HS-5 (cell line): ENCODE measurements at places on chromosomes 5 and 9.

GRCh38 chr5:36720688-36721087 is 114.3 kb downstream of the SLC1A3 start:
- no peak for DNase-seq

DNA sequence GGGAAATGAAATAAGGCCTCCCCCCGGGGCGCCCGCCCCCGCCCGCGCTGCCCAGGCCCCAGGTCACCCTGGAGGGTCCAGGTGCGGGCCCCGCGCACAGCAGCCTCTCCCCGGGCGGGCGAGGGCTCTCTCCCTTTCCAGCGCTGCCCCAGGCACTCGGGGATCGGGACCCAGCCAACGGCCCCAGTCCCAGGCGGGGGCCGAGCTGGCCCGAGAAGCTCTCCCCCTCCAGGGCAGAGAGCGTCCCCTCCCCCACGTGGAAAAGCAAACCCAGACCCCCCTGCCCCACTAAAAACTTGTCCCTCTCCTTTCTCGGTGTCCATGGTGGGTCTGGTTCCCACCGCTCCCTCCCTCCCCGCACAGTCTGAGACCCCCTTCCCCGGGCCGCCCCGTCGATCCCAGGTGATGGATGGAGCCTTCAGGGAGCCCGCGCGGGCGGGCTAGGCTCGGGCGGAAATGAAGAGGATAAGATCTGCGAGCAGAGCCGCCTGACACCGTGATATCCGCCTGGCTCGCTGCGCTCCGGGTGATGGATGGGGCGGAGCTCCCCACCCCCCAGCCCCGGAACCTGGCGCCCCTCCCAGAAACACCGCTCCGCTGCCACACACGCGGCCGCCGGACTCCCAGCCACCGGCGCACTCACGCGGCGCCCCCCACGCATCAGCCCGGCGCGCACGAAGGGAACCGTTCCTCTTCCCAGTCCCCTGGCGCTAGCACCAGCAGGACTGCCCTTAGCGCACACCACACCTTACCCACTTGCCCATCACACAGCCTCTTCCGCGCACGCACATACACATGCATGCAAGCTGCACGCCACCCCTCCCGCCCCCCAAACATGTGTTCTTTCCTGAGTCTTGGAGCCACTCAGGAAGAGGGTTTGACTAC is 81.7 kb upstream of the ZBTB43 start:
- DNase-seq, result no peak

GRCh38 chr9:121371495-121372061 is 1.5 kb upstream of the STOM start:
- no peak for DNase-seq

DNA sequence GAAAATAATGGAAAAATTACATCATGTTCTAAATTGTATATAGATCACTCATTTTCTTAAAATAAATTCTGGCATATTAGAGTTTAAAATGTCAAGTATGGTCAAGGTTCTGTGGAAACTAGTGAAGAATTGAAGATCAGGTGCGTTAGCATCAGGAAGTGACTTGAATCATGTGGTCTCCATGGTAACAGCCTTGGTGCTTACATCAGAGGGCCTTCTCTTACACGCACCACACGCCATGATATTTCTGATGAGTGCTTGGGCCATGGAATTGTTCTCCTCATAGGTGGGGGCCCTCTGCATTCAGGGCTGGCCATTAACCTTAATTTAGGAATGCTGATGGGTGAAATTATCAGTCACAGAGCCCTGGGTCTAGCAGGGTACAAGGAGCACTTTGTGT is 288.1 kb upstream of the EFNA5 start:
- no peak for DNase-seq

DNA sequence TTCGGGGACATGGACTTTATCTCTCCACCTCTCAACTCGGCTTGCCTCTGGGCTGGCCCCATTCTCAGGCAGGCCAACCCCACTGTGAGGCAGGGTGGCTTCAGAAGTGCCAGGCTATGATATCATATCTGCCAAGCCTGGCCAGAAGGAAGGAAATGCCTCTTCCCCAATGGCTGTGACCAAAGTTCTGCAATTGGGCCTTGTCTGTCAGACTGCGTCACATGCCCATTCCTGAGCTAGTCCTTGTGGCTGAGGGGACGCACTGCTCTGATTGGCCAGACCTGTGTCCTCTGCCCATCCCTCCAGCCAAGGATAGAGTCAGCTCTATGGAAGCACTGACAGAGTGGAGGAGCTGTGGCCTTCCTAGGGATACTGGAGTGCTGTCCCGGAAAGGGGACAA is 11.9 kb downstream of the SMIM23 start:
- no peak for DNase-seq

DNA sequence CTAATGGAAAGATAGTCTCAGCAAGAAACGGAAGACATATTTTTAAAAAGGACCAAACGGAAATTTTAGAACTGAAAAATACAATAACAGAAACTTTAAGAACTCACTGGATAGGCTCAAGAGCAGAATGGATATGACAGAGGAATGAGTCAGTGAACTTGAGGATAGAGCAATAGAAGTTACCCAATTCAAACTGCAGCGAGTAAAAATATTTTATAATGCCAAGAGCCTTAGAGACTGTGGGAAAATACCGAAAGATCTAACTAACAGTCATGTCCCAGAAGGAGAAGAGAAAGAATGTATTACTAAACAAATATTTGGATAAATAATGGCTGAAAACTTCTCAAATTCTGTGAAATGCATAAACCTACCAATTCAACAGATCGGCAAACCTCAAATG is 40.8 kb downstream of the ADAMTS2 start:
- DNase-seq, result peak; percentile 83

DNA sequence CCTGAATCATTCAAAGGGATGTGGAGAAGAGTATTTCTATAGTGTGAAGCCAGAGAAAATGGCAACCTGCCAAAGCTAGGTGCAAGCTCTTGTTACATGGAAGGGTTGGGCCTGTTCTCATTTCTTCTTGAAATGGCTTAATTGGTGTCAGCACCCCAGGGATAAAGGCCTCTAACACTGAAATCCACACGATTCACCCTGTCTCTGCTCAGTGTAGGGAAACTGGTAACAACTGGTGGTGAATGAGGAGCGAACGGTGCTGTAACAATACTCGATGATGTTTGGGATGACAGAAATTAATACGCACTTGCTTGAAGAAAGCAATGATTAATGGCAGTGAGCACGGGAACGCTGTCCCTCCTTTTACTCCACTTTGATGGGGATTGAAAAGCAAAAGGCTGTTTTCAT is 16.2 kb downstream of the PBX3 start:
- DNase-seq, result no peak

DNA sequence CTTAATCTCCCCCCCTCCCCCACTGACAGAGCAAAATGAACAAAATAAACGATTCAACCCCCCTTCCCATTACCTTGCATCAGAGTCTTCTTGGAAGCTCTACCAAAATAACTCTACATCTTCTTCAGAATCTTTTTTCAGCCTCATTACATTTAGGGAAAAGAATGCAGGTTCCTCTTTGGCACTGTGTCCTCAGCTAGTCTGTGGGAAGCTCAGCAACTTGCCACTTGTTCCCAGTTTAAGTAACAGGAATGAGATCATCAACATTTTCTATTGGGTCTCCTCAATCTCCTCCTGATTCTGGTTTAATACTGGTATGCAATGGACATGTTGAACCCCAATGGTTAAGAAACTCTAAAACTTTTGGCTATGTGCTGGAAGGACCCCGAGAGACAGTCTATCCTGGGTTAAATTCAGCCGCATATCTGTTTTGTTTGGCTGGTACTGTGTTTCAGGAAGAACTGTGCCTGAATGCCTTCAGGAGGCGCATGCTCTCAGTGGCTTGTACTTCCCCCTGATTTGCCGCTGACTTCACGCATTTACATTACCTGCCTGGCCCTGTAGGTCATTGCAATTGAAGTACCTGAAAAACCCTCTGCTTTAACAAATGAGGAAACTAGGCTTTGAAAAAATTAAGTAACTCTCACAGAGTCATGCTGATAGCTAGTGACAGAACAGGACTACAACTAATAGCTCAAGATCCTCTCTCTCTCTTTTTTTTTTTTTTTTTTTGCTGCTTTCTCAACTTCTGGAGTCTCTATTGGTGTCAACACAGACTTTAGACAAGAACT is 78.1 kb upstream of the HMHB1 start:
- DNase-seq, result no peak

DNA sequence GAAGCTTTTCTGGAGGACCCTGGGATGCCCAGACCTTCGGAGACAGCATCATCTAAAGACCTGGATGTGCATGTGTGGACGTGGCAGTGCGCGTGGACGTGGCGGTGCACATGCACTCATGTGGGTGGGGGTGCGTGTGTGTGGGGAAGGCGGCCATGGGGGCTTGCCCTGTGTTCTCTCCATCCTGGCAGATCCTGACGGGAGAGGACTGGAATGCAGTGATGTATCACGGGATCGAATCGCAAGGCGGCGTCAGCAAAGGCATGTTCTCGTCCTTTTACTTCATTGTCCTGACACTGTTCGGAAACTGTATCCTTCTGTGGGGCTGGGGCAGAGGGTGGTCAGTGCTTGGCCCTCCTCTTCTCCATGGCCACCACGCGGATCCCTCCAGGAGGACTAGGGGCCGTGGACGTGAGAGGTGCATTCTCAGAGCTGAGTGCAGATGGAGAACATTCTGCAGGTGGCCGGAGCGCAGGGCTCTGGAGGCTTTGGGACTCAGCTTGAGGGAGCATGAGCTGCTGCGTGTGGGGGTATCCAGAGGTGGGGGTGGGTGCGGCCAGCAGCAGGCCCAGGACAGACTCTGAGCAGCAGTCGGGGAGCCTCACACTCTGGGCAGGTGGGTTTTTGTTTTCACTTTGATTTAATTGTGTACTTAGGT is 129.1 kb downstream of the CACNA1B start:
- DNase-seq, result no peak

DNA sequence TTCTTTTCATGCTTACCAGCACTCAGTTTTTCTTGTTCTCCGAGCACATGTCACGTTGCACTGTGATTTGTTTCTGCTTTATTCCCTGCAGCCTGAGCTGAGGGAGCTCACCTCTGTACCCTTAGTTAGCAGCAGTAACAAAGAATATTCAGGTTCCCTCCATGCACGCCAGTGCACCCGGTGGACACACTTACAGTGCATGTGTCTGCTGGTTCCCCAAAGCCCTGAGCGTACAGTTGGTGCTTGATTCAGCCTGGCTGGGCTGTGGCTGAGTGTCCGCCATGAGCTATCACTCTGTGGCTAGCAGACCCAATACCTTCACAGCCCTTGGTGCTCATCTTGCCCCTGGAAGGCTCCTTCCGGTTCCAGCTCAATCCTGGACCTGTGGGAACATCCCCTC is 93.5 kb downstream of the MVB12B start:
- no peak for DNase-seq

- DNase-seq, result no peak
These were observed 149.4 kb upstream of the TARS1 start for GRCh38 chr5:33291216-33292000.

- no peak for DNase-seq
These were observed 84.6 kb downstream of the SLC44A1 start for GRCh38 chr9:105328872-105329718.

DNA sequence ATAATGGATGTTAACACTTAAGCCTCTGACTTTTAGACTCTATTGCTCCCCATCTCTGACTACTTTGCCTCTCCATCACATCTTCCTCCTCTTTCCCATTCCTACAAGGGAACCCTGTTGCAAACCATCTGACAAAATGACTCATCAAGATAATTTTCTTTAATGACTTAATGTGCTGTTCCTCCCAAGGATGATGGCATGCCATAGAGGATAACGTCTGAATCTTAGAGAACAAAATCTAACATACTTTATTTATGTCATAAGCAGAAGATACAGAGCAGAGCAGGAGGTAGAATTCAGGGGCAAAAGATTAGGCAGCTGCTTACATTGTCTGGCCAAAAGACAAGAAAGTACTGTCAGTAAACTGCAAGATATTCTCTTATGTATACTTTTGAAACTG is 76.8 kb downstream of the FGF10 start:
- no peak for DNase-seq

DNA sequence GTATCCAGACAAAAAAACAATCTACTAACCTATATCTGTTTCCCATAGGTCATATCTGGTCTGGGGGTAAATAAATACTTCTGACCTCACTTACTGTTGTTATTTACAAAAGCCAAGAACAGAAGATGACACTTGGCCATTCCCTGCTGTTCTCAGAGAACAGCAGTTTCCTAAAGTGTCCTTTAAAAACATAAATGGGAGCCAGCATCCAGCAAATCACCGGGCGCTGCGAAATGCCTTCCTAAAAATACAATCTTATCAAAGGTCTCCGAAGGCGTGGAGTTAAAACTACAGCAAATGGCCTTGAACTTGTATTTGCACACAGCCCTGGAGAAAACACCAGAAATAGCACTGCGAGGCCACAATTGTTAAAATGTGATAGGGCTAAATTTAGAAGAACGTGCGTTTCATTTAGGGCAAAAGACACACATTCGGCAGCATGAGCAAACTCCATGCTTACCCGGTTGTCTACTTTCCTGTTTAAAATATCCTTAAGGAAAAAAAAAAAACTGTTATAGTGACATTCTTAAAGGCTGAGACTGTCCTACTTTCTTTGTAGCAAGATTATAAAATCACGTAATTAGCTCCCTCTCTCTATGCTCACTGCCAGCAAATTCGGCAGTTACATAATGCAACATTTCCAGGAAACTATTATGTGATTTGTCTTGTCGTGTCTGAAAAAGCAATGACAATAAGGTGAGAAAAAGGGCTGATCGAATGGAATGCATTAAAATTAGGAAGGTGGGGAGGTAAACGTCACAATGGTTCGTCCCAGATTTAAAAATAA is 1.5 kb downstream of the NFIL3 start:
- DNase-seq, result no peak

- DNase-seq, result no peak
These were observed 37.0 kb downstream of the PRUNE2 start for GRCh38 chr9:76868897-76869296.
